ENCODE measurements at places on chromosomes 13 and 19.
A peak's percentile ranks its signal among the peaks of the same experiment; 100 is the strongest.

GRCh38 chr13:110685305-110686020 is 20.5 kb downstream of the CARS2 start:
- DNase-seq: no peak

DNA sequence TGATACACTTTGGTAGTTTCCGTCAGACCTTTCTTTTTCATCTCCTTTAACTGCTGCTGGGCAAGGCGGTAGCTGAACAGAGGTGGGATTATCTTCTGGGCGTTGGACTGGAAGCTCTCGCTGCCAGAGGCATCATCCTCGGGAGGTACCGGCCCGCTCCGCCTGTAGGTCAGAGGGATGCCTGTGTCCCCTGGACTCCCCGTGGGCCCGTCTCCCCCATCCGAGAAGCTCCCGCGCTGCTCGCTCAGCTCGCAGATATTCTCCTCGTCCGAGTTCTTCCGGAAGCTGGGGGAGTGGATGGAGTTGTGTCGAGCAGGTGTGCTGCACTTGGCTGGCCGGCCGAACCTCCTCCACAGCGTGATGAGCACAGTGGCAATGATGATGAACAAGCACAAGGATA is 27.7 kb downstream of the THSD1 start:
- DNase-seq: no peak

DNA sequence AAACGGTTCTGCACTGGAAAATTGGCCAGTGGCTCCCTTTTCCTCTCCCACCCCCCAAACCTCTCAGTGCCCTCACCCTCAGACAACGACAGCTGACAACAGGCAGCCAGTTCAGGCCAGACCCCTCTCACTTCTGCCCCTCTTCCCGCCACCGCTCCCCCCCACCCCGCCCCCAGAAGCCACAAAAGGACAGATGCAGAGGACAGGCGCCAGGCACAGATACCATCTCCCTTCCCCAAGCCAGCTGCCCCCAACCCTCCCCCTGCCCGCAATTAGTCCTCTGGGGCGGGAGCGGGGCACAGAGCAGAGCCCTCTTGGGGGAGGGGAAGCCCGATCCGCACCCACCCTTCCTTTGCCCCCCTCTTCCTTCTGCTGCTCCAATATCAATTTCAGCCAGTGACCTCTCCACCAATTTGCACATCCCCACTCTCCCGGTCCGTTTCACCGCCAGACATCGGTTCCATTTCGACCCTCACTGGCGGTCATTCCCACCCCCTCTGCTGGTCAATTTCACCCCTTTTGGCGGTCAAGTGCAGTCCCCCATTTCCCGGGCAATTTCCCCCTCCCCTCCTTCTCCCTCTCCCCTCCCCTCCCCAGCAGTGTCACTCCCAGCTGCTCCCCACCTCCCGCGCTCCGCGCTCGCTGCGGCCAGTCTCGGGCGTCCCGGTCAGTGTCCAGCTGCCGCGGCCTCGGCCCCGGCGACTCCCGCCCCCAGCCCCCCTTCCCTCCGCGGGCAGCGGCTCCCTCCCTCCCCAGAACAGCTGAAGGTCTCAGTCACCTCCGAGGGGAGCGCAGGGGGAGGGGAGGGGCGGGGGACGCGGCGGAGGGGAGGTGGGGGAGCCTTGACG is at the start of gene SHD:
Gene SHD (plus strand): TSS at position 848 of the 848 bp plus-strand sequence. CDS start 798 bp downstream, outside the sequence.
- no peak for DNase-seq

GRCh38 chr19:18626906-18627305 is 9.9 kb upstream of the KLHL26 start:
- DNase-seq: no peak

- DNase-seq: peak; percentile 16
These were observed 8.4 kb upstream of the FLT1 start for GRCh38 chr13:28503182-28503967.

DNA sequence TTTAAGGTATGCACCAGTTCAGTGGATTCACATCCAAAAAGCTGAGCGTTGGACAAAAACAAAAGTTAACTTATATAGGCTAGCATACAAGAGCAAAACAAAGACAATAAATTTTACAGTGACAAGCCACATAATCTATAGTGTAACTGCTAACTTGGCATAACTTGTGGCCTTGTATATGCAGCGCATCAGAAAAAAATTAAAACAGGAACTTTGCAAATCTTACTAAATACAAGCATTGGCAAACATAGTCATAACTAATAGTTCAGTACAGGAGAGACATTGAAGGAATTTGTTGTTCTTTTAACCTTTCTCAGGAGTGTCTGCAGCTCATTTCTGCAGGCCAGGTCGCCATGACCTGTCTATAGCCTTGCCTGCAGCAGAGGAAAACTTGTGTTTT is 54.6 kb downstream of the OR10H4 start:
- no peak for DNase-seq

Measured in fibroblast of skin of back (primary cell).